ENCODE measurements at places on chromosomes 13 and 19.

- DNase-seq = no peak
Measured at GRCh38 chr19:49861107-49861506, 6.3 kb downstream of the PNKP start.

DNA sequence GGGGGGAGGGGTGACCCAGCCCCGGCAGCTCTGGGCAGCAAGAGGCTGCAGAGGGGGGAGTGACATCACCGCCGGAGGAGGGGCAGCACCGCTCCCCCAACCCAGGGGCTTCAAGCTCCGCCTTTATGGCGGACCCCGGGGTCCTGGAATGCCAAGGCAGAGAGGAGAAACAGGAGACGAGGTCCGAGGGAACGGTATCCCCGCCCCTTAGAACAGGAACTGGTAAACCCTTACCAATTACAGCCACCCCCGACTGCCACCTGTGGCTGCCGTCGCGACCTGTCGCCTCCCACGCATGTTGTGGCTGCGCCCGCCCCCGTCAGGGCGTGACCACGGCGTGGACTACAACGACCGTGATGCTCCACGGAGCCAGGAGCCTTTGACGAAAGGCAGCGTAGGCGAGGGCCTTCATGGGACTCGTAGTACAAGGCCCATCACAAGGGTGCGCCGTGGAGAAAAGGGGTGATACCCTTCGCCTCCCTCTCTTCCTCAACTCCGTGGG lies 4.1 kb upstream of the KCNC3 start:
- peak; percentile 83 for DNase-seq

- no peak for DNase-seq
Measured at GRCh38 chr19:2254064-2254872, 1.9 kb downstream of the JSRP1 start.

DNA sequence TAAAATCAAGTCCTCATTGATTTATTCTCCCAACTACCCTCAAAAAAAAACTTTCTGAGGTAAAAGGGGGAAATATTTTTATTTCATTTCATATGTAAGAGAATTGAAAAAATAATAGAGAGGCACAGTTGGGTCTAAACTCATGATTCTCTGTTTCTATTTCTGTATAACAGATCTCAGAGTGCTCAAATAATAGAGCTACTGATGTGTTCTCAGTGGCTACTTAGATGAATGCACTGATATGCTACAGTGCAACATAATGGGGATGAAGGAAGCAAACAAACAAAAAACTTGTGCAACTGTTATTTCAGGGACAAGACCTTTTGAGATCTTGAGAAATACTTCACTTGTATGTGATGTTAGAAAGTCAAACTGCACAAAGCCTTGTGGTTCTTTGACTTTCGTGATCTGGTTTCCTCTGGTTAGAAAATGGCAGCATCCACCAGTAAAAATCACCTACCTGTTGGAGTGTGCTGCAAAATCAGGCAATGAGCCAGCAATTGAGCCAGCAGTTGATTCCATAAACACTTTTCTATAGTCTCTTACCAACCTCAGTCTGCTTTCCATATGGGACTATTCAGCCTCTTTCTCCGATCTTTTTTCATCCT lies 9.7 kb upstream of the DACH1 start:
- DNase-seq = no peak

DNA sequence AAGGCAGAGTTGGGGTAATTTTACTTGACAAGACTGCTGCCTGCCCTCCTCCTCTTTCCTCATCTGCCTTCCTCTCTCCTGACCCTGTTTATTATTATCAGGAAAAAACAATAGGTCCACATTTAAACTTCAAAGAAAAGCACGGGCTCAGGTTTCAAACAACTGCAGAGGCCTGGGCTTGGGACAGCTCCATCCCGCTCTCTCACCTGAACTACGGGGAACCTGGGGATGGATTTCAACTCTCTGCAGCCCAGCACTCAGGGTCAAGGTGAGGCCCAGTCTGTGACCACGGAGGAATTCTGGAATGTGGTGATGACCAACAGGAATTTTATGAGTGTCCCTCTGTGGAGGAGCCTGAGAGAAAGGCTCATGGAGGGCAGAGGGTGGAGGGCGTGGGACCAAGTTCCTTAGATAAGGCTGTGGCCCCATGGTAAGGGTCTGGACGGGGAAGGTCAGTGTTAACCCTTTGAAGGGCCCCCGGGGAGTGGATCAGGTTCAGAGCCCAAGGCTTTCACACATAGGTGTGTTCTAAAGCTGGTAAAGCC lies 220.8 kb upstream of the MAB21L1 start:
- DNase-seq = no peak

DNA sequence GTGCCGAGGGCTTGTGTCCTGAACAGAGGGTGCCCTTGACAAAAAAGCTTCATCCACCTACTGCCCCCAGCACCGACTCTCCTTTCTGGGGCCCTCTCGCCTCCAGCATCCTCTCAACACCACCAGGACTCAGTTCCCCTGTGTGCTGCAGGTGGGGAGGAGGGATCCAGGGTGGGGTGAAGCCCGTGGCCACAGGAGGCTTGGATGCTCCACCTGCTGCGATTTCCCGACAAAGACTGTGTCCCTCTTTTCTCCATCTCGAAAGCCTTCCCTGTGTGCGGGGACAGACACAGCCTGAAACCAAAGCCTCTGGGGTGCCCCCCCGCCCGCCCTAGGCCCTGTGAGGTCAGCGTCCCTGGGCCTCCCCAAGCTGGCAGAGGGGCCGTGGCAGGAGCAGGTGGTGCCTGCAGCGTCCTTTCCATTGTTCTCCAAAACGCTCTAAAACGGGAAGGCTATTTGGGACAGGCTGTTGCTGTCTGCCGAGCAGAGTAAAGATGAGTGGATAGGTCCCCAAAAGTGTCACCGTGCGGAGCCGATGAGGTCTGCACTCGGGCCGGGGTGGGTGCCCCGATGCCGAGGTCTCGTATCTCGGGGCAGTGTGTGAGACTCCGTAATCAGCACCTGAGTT lies 185.7 kb downstream of the PTPRS start:
- no peak for DNase-seq

- no peak for DNase-seq
Measured at GRCh38 chr19:35224681-35225571, 3.6 kb downstream of the FAM187B start.

GRCh38 chr13:32010136-32010535 lies 21.4 kb upstream of the FRY start:
- DNase-seq = no peak

DNA sequence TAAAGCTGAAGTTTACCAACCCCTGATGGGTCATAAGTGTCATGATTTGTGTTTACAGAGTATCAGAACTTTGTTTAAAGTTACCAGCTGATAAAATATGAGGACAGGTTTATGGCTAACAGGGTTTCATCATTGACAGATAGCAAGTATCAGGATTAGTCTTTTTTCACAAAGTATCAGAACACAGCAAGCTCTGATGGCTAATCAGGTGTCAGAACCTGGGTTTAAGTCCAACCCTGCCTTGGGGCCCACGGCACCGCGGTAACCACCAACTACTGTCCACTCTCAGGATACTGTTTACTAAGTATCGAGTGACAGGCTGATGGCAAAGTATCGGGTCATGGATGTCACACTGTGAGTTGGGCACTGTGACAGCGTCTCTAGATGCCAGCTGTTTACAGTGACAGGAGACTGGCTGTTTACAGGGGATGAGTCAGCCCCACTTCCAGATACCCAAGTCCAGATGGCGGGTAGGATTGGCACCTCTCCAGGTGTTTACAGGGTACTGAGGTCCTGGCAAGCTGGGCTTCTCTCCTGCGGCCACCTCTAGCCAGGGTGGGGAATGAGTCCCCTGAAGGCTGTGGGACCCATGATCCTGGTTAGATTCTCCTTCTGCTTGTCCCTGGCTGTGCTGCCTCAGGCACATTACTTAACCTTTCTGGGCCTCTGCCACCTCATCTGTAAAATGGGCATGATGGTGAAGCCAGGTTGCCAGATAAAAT lies 21.8 kb downstream of the ARRDC2 start:
- no peak for DNase-seq

GRCh38 chr19:19662344-19662743 lies 1.1 kb downstream of the ATP13A1 start:
- no peak for DNase-seq

DNA sequence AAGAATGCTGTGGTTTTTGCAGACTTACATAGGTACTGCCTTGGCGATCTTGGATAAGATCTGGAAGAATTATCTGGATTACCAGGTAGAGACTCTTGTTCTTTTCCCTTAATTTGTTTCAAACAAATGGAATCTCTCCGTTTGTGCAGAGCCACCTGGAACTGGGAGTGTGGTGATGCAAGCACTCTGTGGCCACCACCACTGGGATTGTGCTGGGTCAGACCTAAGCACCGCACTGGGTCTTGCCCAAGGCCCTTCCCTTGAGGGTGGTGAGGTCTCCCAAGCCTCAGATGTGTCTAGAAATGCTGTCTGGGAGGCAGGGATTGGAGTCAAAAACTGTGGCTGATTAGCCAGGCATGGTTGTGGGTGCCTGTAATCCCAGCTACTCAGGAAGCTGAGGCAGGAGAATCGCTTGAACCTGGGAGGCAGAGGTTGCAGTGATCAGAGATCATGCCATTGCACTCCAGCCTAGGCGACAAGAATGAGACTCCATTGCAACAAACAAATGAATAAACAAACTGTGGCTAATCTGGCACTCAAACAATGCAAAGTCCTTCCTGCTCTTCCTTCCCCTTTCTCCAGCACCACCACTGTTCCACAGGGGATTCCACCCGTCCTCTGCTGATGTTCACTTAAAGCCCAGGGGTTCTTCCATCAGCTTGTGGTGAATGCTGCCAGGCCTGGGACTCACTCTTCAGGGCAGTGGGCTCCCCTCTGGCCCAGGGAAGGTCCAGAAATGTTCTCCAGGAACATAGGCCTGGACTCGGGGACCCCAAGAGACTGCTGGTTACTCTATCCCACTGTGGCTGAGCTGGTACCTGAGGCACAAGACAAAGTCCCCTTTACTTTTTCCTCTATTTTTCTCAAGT lies 10.8 kb upstream of the CEACAM1 start:
- DNase-seq = no peak

DNA sequence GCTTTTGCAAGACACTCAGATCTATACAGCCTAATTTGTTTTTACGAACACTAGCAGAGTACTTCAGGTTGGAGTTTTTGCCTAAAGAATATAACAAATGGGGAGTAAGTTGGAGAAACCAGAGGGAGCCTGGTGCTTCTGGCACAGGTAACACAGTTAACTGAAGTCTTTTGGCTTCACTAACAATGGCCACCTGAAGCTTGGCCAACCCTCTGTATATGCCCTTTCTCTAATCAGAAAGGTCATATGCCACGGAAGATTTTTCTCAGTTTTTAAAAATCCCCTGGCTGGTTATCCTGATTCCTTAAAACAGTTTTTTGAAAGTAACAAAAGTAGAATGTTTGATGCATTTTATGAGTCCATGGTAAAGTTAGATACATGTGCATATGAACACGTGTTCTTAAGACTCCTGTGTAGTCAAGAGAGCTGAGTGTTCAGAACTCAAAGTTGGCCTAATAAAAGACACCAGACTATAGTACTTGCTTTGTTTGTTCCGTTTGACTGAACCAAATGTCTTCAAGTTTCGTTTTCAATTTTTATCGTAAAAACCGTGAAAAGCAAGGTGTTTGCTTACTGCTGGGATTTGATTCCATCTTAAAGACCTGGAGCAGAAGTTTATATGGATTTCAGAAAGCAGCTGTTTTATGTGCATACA lies 137.5 kb downstream of the KCNRG start:
- DNase-seq = no peak

GRCh38 chr19:39727070-39727800 lies 10.6 kb downstream of the CLC start:
- no peak for DNase-seq

DNA sequence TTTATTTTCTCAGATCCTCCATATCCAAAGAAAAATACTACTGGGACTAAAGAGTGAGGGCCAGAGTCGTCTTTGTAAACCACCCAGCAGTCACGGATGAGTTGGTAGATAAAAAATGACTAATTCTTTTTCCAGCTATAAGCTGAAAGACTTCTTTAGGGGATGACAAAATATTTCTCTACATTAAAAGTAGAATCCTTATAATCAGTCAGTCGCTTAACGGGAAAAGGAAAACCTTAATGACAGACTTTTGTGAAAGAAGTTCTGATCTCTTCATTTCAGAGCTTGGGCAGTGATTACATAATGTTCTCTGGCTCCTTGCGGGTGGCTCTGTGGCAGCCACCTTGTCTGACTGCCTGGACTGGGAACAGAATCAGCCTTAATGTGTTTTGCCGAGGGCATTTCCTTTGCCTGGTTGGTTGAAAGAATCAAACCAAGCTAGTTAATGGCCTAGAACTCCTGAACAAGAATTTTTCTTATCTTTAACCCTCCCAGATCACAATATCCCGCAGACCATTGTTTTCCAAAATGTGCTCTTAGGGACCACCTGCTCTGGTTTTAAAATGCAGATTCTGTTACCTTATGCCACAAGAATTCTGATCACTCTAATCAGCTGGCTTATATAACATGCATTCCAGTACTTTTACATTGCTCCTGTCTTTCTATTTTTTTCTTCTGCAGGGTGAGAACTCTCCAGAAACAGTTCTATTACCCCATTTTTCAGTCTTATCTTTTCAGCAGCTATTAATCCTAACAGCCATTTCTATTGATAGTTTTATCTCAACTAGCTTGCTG lies 2.5 kb downstream of the ITM2B start:
- no peak for DNase-seq

- DNase-seq = no peak
Measured at GRCh38 chr13:113327391-113327765, 30.3 kb downstream of the LAMP1 start.

DNA sequence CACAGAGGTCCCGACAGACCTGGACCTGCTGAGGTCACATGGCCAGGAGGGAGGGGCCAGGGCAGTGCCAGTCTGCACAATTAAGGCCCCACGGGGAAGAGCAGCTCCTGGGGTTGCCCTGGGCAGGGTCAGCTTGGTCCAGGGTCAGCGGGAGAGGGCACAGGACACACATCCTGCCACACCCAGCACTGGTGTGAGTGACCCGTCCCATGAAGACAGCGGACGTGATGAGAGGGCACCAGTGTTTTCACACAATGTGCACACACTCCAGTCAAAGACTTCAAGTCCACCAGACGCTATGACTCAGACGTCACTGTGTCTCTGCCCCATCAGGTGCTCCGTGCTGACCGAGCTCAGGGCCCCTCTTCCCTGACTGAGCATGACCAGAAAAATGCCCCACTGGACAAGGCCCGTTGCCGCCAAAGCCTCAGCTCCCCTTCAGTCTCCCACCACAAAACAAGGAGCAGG lies 4.2 kb downstream of the TMEM259 start:
- DNase-seq = no peak

DNA sequence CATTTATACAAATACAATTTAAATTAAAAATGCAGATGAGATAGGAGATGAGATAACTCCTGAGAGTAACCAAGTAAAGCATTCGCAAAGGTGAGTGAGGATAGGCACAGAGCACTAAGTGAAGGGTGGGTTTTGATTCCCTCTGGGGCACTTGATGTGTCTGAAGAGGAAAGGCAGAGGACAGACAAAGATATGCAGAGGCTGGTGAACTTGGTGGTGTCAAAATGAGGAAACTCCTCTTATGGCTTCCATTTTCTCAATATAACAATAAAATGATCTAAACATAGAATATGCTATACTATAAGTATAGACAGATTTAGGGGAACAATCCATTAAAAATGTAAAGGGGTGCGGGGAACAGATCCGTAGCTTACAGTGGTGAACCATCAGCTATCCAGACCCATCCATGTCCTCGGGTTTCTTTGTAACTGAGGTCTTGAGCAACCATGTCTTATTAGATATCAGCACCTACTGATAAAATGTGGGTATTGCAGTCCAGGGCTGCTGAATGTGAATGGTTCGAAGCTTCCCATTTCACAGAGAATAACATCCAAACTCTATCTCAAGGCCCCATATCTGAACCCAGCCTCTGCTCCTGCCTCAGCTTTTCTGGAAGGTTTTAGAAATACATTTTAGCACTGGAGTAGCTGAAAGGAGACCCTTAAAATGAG lies 73.9 kb upstream of the SLC10A2 start:
- no peak for DNase-seq

GRCh38 chr19:29259153-29259552 lies 46.2 kb upstream of the UQCRFS1 start:
- no peak for DNase-seq

All from T-helper 22 cell (primary cell).